ENCODE measurements at places on chromosomes 12 and 14.

- DNase-seq: no peak
Measured at GRCh38 chr14:58825606-58826005, 187.8 kb downstream of the DACT1 start.

DNA sequence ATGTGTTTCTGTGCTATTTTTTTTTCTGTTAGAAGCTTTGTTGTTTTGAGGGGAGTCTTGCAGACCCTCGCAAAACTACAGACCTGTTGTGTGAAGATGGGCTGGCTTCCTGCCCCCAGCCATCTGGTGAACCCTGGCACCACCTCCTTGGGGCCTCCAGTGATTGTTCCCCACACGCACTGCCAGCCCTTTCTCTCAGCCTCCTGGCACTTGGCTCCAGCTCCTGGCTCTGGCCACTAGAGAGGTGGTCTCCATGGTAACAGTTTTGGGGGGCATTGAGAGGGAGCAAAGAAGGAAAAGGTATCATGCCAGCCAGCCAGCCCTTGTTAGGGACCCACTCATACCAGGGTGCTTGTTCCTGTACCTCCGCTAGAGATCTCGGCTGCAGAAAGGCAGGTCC lies 176.4 kb upstream of the RPH3A start:
- DNase-seq: no peak

- DNase-seq: no peak
Measured at GRCh38 chr14:92397150-92397952, 74.4 kb downstream of the SLC24A4 start.

DNA sequence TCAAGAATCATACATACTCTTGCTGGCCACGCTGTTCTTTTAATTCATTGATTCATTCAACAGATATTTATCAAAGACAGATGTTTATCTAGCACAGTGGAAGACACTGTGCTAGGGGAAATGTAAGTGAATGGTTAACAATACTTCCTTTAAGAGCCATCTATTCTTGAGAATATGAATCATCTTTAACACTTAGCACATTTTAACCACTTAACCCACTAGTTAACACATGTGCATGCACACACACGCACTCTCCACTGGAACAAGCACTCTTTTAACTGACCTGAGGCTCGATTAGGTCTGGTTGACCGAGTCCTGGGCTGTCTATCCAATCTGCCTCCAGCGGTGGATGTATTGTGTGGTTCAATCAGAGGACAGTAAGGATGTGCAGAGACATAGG lies 34.6 kb downstream of the LMNTD1 start:
- no peak for DNase-seq

DNA sequence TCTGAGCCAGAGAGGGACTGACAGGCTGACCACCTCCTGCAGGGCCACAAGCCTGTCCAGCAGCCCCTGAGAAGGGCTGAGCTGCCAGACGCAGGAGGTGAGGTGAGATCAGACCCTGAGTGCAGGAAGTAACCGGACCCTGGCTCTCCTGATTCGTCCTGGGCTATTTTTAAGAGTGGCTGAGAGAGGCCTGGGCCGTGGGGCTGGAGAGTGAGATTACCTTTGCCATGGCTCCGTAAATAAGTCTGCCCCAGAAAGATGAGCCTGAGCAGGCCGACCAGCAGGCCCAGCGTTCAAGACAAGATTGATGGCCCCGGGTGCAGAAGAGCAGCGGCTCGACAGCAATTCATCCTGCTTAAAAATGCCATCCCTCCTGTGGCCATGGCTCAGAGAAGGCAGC lies 54.2 kb downstream of the SPTB start:
- no peak for DNase-seq

DNA sequence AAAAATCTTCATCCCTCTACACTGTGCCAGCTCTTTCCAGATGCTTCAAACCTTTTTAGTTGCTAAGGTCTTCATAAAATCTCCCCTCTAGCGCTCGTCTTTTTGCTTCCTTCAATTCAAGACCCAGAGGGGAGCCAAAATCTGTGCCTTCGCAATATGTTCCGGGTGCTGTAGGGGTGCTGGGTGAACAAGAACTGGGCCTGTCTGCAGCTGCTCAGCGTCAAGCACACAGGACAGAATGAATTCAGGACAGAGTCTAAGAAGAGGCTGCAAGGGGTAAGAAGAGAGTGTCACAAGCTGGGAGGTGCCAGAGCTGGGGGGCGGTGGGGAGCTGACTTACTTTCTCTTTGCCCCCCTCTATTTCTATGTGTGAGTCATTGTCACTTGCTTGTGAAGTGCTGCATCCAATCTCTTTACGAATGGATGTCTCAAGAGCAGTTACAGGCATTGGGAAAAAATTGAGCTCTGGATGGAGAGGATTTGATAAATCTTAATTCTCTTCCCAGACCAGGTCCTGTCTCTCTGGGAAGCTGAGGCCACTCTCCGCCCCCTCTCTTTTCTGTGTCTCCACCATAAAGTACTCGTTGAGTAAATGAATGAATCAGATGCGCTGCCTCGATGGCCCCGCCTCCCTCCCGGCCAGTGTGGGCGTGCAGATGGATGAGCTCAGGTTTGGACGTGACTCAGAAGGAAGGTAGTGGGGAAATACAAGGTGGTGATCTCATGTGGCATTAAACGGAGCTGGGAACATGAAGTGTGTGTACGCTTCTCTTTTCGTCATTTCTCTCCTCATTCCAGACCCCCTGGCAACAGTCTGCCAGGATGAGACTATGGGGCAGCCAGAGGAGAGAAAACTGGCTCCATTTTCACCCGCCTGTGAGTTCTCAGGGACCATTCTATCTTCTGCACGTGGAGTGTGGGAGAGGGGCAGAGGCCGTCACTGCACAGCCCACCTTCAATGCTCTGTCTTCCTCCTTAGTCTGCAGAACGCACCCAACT lies 91.3 kb downstream of the TSPAN9 start:
- no peak for DNase-seq

GRCh38 chr12:48882315-48882687 lies 16.6 kb upstream of the RND1 start:
- no peak for DNase-seq

GRCh38 chr14:34593740-34594375 lies 36.1 kb downstream of the SNX6 start:
- no peak for DNase-seq

GRCh38 chr14:67581643-67582042 lies 18.4 kb downstream of the PIGH start:
- DNase-seq: no peak

GRCh38 chr12:123071857-123072256 lies 79.0 kb downstream of the PITPNM2 start:
- no peak for DNase-seq

GRCh38 chr12:20572451-20572850 lies 122.7 kb upstream of the SLCO1C1 start:
- DNase-seq: no peak

- no peak for DNase-seq
Measured at GRCh38 chr14:100407376-100408102, 84.4 kb downstream of the SLC25A47 start.

DNA sequence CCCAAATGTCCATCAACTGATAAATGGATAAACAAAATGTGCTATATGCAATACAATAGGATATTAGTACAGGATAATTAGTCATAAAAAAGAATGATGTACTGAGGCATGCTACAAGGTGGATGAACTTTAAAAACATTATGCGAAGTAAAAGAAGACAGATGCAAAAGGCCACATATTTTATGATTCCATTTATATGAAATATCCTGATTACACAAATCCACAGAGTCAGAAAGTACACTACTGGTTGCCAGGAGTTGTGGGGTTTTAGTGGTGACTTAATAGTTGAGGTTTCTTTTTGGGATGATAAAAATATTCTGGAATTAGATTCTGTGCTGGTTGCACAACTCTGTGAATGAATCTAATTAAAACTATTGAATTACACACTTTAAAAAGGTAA lies 12.6 kb downstream of the TRIM9 start:
- DNase-seq: no peak

- peak; percentile 60 for DNase-seq
Measured at GRCh38 chr12:49496417-49497360, 42.1 kb upstream of the KCNH3 start.

GRCh38 chr14:79098324-79098723 lies 928.2 kb downstream of the NRXN3 start:
- no peak for DNase-seq

- no peak for DNase-seq
Measured at GRCh38 chr12:78931466-78931990, 67.0 kb downstream of the SYT1 start.

DNA sequence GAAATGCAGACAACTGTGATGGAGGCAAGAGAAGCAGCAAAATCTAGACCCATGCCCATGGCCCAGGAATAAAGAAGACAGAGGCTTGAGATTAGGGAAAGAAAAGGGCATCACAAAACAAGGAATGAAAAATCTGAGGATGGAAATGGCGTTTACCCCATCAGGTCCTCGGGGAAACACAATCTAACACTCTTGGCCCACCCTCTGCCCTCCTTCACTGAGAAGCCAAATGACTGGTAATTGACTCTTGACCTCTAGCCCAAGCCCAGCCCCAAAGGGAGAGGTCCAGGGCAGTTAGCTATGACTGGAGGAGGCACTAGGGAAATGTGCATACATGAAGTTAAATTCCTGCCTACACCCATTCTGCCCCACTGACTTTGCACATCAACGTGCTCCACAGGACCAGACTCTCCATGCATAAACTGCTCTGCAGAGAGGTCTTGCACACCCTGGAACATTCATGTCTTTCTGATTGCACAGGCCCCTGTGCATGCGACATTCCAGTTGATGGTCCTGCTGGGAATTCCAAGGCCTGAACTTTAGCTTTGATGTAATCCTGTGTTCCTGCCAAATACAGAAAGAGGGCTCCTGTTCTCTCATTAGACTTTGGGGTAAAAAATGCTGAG lies 5.7 kb downstream of the ZFHX2 start:
- DNase-seq: no peak

- no peak for DNase-seq
Measured at GRCh38 chr12:57744194-57744776, 554 bp upstream of the TSPAN31 start.

DNA sequence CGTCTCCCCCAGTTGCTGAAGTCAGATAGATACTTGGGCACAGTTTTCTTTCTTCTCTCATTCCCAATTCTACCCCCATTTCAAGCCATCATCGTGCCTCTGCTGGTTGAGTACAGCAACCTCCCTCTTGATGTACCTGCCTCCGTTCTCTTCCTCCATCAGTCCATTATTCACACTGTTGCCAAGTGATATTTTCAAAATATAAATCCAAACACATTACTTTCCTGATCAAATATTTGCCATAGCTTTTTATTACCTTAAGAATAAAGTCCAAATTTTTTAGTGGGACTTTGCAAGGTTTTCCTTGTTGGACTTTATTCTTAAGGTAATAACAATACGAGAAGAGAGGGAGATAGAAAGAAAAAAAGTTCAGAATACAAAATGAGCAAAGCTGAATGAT lies 18.6 kb upstream of the SSPN start:
- no peak for DNase-seq

GRCh38 chr14:63051301-63051700 lies 6.0 kb upstream of the KCNH5 start:
- DNase-seq: no peak

DNA sequence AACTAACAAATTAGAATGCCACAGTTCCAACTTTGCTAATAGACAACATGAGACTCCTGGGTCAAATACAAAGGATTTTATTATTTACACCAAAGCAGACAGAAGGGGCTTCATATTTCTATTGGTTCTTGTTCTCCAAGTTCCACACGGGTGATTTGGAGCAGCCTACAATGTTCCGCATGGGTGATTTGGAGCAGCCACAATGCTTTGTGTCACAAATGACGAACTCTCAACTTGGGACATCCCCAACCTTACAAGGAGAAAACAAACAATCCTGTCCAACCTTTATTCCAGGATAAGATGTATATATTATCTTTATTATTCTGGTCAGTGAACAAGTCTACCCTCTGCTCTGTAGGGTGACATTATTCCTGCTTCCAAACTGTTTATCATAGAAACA lies 694.3 kb upstream of the MGAT4C start:
- DNase-seq: no peak

DNA sequence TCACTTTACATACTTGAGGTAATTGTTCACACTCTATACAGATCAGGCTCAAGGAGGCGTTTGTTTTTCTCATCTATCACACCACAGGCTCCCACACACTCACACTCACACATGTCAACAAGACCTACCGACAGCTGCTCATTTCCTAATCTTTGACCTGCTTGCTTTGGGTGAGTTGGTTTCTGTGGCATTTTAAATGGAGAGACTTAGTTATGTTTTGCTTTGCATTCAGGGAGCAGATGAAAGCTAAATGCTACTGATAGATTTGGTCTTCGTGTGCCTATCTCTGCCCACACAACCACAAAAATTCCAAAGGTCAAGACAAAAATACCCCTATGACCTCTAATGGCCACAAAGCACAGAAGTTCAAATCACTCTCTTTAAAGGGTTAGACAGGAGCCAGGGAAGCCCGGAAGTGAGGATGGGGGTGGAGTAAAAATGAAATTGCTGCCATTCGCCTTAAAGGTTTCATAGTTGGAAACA lies 203.5 kb upstream of the G2E3 start:
- DNase-seq: no peak

GRCh38 chr12:103687253-103687652 lies 100.2 kb downstream of the STAB2 start:
- no peak for DNase-seq

- DNase-seq: no peak
Measured at GRCh38 chr12:70444903-70445302, 78.8 kb downstream of the KCNMB4 start.

- DNase-seq: peak; percentile 63
Measured at GRCh38 chr12:8145754-8146441, 10.9 kb upstream of the ZNF705A start.

DNA sequence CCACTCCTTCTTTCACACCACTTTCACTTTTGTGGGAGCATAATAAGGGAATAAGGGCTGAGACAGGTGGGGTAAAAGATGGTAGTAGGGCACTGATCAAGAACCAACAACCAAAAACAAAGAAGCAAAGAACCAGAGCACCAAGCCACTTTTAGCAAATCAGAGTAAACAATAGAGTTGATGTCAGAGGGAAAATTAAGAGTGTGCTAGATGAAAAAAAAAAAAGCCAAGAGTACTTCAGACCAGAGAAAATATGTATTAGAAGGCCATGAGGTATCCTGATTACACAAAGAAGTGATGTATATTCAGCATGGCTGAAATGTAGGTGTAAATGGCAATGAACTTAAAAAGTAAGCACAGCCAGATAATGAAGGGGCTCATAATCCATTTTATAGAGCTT lies 75.4 kb downstream of the ABCC9 start:
- no peak for DNase-seq

- no peak for DNase-seq
Measured at GRCh38 chr12:43198608-43199007, 353.4 kb downstream of the ADAMTS20 start.

- peak; percentile 39 for DNase-seq
Measured at GRCh38 chr12:41663598-41664265, 475.6 kb downstream of the PDZRN4 start.

GRCh38 chr14:75370416-75371205 lies 57.2 kb upstream of the JDP2 start:
- DNase-seq: peak; percentile 26

GRCh38 chr12:83335748-83336147 lies 649.0 kb downstream of the TMTC2 start:
- no peak for DNase-seq
